RWPE1 (cell line): ENCODE measurements at places on chromosomes 16 and 17.

- no peak for DNase-seq
These were observed 46.4 kb downstream of the LDHD start for GRCh38 chr16:75070012-75070841.

GRCh38 chr16:81597079-81597658, 152.6 kb downstream of the CMIP start:
- no peak for DNase-seq

- DNase-seq: no peak
These were observed 3.9 kb upstream of the ALDH3A2 start for GRCh38 chr17:19644493-19645210.

GRCh38 chr16:83917152-83918120, 18.5 kb downstream of the MLYCD start:
- no peak for DNase-seq

- no peak for DNase-seq
These were observed 12.2 kb downstream of the FBXO31 start for GRCh38 chr16:87371261-87371866.

- DNase-seq: no peak
These were observed 2.7 kb downstream of the NOXO1 start for GRCh38 chr16:1978476-1979120.

- no peak for DNase-seq
These were observed 13.2 kb downstream of the TRPV3 start for GRCh38 chr17:3544365-3544764.

DNA sequence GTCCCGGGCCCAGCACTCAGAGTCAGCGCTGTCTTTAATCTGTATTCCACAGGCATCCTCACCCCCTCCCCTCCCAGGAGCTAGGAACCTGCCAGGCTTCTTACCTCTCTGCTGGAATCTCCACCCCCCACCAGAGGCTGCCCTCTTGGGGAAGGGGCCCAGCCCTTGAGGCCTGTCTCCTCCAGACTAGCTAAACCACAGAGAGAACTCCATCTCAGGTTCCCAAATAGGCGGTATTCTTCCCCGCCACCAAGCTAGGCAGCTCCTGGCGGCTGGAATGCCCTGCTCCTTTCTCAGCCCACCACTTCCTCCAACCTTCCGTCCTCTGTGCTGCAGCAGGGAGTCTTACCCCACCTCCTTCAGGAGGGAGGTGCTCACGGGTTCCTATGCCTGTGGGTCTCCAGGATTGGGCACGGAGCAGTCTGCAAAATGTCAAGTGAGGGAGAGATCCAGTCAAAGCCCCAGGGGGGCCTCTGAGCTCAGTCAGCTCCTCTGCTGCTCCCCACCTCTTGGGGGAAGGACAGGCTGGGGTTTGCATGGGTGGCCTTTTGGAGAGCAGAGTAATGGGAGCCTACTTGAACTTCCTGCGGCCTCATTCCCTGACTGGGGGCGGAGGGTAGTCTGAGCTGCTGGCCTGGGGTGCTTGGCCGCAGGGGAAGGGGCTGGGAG, 55.7 kb downstream of the SREBF1 start:
- no peak for DNase-seq

GRCh38 chr17:77324227-77324626, 183.5 kb downstream of the SEC14L1 start:
- no peak for DNase-seq

GRCh38 chr17:7133424-7133823, 18.8 kb upstream of the ASGR2 start:
- DNase-seq: no peak

DNA sequence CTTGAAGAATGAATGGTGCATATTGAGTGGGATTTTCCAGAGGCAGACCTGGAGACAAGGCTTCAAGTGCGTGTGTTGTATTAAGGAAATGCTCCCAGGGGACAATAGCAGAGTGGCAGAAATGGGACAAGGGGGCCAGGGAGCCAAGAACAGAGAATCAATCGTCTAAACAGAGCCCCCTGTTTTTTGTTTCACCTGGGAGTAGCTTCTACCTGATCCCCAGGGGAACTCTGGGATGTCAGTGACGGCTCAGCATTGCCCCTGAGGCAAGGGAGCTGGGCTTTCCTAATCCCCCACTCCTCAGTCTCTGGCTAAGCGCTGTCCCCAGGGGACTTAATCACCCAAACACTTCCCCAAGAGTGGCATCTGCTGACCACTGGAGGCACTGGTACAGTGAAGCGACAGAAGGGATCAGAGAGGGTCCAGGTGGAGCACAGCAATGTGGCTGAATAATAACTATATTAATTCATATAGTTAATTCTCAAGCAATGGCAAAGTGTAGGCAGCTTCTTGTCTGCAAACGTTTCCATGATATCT, 35.7 kb upstream of the C16orf78 start:
- DNase-seq: no peak

- no peak for DNase-seq
These were observed 98.7 kb downstream of the RAB11FIP4 start for GRCh38 chr17:31490019-31490650.

DNA sequence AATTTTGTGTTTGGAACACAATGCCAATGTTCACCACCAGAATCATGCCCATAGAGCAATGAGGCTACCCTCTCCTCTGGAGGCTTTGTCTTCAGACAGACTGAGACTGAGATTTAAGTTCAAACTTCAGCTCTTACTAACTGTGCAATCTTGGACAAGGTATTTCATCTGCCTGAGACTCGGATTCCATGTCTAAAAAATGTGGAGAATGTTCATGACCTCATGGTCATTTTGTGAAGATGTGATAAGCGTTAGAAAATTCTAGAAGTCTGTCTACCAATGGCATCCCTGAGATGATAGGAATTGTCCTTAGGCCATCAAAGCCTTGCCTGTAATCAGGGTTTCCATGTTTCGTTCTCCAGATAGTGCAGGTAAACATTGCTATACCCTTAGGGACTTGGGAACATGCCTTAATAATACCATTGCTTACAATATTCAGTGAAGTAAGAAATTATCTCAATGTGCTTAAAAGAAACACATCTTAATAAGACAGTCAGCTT, 388.2 kb upstream of the MAF start:
- no peak for DNase-seq

- no peak for DNase-seq
These were observed 6.0 kb downstream of the HSDL1 start for GRCh38 chr16:84138824-84139627.

GRCh38 chr16:57993897-57994296, 6.6 kb downstream of the ZNF319 start:
- DNase-seq: no peak

GRCh38 chr17:48497103-48497502, 33.7 kb downstream of the HOXB1 start:
- DNase-seq: no peak

DNA sequence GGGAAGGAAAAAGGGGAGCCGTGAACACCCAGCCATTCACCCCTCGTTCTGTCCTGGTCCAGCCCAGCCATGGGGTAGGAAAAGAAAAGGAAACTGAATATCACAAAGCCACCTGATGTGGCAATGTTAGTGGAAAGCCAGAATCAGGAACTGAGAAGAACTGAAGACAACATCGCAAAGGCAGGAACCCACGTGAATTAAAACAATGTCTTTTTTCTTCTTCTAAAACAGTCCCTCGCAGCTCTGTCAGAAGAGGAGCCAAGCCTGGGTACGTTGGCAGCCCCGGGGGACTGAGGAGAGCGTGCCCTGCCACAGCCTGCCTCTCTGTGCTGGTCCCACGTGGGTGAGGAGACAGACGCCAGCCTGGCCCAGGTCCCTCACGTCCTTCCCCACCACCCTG, 55.0 kb downstream of the ZNF423 start:
- DNase-seq: no peak

GRCh38 chr17:41614098-41614497, 1.5 kb upstream of the KRT16 start:
- no peak for DNase-seq

DNA sequence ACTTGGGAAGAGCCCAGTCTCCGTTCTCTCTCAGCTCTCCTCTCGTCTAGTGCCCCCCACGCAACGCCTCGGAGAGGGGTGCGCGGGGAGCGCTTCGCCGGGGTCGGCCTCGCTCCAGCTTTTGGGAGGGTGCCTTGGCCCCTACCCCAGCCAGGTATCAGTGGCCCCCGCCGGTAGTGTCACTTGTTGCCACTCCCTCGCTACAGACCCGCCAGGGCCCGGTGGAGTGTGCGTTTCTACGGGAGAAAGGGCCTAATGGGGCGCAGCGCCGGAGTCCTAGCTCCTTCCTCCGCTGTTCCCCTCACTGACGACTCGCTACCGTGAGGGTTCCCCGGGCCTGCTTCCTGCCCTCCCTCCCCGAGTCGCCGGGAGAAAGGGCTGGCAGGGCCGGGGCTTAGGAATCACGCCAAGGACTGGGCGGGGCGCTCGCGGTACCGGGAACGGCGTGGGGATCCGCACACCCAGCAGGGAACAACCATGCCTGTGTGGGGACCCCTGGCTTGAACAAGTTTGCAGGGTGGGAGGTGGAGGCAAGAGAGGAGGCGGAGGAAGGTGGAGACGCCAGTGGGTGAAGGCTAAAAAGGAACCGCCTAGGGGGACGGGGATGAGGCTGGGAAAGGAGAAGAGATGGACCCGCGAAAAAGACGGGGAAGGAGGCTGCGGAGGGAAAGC, 997 bp upstream of the CDH11 start:
- DNase-seq: peak; percentile 16

- DNase-seq: no peak
These were observed 32.5 kb upstream of the CRISPLD2 start for GRCh38 chr16:84787263-84787622.

GRCh38 chr16:87345726-87346424, 28.7 kb upstream of the C16orf95 start:
- DNase-seq: no peak
